ENCODE measurements at places on chromosomes 4 and X. TPM values are rescaled to one million over a fixed set of nuclear protein-coding genes. Genes with fewer than 3 reads are reported as not detected.

GRCh38 chr4:21991562-21991961 is 43.0 kb upstream of the KCNIP4 start:
- no peaks in the 10 kb centered on the region for H3K27me3 ChIP-seq
- H3K4me3 ChIP-seq = no peak overlapping the region
- no peak overlapping the region for H3K27ac ChIP-seq
- no peak for DNase-seq
- no peaks in the 10 kb centered on the region for H3K36me3 ChIP-seq
- no peaks in the 10 kb centered on the region for H3K4me1 ChIP-seq

DNA sequence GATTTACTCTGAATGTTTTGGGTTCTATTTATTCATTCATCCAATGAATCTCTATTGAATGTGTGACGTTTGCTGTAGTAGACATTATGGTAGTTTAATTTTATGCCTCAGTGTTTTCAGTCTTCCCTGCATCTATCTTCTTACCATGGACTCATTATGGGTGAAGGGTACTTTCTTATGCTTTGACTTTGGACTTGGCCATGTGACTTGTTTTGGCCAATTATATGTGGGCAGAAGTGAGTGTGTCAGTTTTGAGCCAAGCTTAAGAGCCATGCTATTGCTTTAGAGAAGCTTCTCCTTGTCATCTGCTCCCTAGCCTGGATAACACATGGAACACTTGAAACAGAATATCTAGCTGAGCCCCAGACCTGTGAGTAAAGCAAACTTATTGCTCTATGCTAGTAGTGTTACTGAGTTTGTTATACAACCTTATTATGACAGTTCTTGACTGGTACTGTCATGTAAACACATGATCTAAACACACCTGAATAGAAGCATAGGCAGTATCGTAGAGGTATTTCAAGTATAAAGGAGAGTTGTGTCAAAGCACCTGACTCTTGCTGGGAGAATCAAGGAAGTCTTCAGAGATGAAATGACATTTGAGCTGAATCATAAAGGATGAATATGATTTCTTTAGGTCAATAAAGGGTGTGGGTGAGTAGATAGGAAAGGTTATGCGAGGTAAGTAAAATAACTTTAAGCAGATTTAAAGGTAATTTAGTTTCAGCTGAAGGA is 128.4 kb downstream of the NAA11 start:
- no peaks in the 10 kb centered on the region for H3K4me1 ChIP-seq
- no peaks in the 10 kb centered on the region for H3K36me3 ChIP-seq
- no peak for DNase-seq
- no peak overlapping the region for H3K4me3 ChIP-seq
- H3K27ac ChIP-seq = no peak overlapping the region

DNA sequence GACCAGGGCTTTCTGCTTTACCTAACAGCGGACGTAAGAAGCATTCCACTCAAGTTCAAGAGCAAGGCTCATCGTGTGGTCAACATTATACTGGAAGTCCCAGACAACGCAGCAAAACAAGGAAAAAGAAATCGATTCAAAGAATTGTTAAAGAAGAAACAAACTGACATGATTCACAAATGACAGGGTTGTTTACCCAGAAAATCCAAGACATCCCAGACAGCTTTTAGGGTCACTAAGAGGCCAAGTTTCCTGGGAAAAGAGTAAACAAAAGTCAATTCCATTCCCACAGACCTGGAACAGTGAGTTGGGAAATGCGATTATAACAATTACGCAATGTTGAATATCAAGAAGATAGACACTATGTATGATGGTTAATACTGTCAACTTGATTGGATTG is 21.5 kb upstream of the HTRA3 start:
- H3K27ac ChIP-seq = no peak overlapping the region
- DNase-seq = no peak
- no peaks in the 10 kb centered on the region for H3K36me3 ChIP-seq
- H3K4me3 ChIP-seq = no peak overlapping the region
- no peaks in the 10 kb centered on the region for H3K27me3 ChIP-seq

BEX1 gene
- total RNA-seq = 0.59 TPM

CXCL1 gene
- total RNA-seq = not detected

- peaks cover 9% of the 10 kb centered on the region for H3K36me3 ChIP-seq
- peak overlapping the region; percentile 19 for H3K27ac ChIP-seq
- H3K4me3 ChIP-seq = peak overlapping the region; percentile 50
- peaks cover 33% of the 10 kb centered on the region for H3K4me1 ChIP-seq
Measured at GRCh38 chrX:51894697-51895336, 1.4 kb downstream of the MAGED1 start.

- peak; percentile 71 for DNase-seq
- H3K36me3 ChIP-seq = no peaks in the 10 kb centered on the region
- no peaks in the 10 kb centered on the region for H3K27me3 ChIP-seq
- no peak overlapping the region for H3K27ac ChIP-seq
- peaks cover 8% of the 10 kb centered on the region for H3K4me1 ChIP-seq
- no peak overlapping the region for H3K4me3 ChIP-seq
Measured at GRCh38 chrX:1576201-1576992, 15.0 kb upstream of the AKAP17A start.

DNA sequence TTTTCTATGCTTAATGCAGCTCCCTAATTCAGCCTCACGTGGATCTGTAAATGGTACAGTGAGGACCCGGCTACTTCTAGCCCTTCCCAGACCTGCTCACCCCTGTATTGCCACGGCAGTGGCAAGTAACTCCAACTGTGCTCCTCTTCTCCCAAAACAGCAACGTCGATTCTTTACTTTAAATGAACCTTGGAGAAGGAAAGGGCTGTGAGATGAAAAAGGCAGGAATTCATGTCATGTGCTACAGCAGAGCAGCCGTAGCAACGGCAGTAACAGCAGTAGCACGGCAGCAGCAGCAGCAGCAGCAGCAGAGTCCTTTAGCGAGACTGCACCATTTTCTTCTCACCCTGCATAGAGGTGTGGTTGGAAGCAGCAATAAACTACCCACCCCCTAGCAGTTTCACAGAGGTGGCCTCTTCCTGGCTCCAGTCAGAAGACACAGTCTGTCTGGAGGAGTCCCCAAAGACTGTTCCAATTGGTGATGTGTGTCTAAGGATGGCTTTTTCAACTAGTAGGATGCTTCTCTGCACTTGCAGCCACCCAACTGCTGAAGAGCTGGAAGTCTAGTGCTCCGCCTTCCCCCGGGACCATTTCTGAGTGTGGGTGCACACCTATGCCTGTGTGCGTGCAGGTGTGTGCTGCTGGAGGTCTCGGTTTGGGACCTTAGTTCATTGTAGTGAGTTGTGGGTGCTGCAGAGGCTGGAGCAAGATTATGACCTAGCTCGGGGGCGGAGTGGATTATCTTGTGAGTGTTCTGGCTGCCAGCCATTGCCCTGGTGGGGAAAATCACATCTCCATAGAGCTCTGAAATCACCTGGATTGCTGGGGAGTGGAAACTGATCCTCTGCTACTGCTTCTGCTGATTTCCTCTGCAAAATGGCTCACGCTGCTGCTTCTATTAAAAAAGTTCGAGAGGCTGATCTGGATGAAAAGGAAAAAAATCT is 67.2 kb downstream of the ANK2 start:
- no peak overlapping the region for H3K27ac ChIP-seq
- no peak overlapping the region for H3K4me3 ChIP-seq
- no peaks in the 10 kb centered on the region for H3K4me1 ChIP-seq
- no peaks in the 10 kb centered on the region for H3K36me3 ChIP-seq

Measured in natural killer cell (primary cell).